ENCODE measurements at places on chromosomes 2 and 18.

DNA sequence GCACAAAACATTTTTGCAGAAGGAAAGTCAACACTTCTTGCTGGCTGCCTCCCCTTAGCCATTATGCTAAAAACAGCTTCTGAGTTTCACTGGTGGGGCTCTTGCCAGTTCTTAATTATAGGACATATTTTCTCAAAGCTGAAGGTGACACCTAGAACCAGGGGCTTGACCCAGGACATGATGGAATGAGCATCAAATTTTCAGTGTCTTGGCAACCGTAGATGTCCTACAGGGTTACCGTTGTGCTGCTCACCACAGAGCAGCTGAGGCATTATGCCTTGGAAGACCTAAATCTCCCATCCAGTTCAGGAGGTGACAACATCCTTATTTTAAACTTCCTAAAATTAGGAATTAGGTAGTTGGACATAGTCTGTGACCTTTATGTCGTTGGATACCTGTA lies 46.7 kb downstream of the TMEM185B start:
- DNase-seq: no peak

DNA sequence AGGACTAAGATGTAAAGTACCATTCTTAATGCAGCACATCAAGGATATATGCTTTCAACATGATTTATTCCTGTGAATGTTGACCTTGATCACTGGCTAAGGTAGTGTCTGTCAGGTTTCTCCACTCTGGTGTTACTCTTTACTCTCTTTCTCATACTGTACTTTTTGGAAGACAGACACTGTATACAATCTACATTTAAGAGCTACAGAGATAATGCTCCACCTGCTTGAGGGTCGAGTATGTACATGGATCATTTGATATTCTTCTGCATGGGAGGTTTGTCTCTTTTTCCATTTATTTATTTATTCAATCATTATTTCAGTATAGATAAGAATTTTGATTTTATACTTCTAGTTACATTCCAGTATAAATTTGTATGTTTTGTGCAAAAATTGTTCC lies 199.5 kb upstream of the RGPD4 start:
- no peak for DNase-seq

DNA sequence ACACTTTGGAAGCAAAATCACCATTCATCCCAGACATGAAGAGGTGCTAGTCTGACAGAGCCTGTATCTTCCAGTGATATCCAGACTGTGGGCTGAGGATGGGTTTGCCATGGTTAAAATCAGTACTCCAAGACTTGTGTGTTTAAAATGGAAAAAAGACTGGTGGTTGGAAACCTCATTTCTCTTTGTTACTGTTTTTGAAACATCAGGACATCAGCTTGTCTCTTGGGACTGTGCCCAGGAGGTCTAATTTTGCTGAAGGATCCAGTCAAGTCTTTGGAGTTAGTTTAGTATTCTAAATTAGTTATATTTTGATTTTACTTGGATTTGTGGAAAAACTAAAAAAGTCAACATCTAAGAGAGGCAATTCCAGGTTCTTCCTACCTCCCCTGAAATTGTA lies 578.4 kb downstream of the PLCL1 start:
- no peak for DNase-seq

GRCh38 chr2:73971722-73972121 lies 13.0 kb upstream of the TET3 start:
- DNase-seq: no peak

DNA sequence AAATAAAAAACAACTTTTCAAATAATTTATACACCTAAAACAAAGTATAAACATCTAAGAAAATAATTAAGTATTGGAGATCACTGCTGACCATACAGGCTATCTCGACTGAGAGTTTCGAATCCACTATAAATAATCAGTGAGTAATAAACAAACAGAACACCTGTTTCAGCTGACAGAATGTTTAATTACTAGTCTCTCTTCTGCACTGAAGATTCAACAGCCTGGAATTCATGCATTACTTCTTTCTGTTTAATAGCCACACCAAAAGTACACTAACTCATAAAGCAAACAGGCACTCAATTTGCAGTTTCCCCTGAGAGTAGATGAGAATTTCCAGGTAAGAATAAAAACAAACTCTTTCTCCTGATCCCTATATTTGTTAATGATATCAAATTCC lies 138.5 kb downstream of the RBMS1 start:
- DNase-seq: no peak

All from hematopoietic multipotent progenitor cell treated with erythropoietin and hydrocortisone succinate and interleukin-3 and kit ligand, for 15 days (in vitro differentiated cells).